A549 treated with GW870086 at 1 μM for 4 hours (cell line): ENCODE measurements at places on chromosomes 2 and 18. TPM values are rescaled to one million over a fixed set of nuclear protein-coding genes. Genes with fewer than 3 reads are reported as not detected.

Gene ALLC
- 0.08 TPM in 1 of 5 replicates, not detected in the others for total RNA-seq

Gene GCG
- total RNA-seq: not detected in 5 replicates

Gene COL6A3
- 0.08 to 0.23 TPM (median 0.14 TPM) in 5 replicates for total RNA-seq

Gene GALNT13
- 7.0 to 12.5 TPM (median 9.8 TPM) in 5 replicates for total RNA-seq

Gene VSNL1
- not detected in 5 replicates for total RNA-seq

Gene OBSL1
- 16.6 to 22.3 TPM (median 20.4 TPM) in 5 replicates for total RNA-seq

Gene FANCL
- total RNA-seq: 20.8 to 28.7 TPM (median 26.1 TPM) in 5 replicates

Gene HOXD13
- 0.16 to 0.35 TPM (median 0.19 TPM) in 5 replicates for total RNA-seq

Gene UGT1A10
- 0.07 to 0.49 TPM (median 0.11 TPM) in 4 of 5 replicates, not detected in the other for total RNA-seq

Gene NABP1
- total RNA-seq: 10.7 to 12.9 TPM (median 12.6 TPM) in 5 replicates

Gene ARHGEF4
- 7.6 to 10.6 TPM (median 10.3 TPM) in 5 replicates for total RNA-seq

Gene SERPINB3
- total RNA-seq: 0.07 to 0.13 TPM (median 0.10 TPM) in 3 of 5 replicates, not detected in the others

Gene CIB4
- total RNA-seq: 0.40 to 0.50 TPM in 2 of 5 replicates, not detected in the others

Gene ALKAL2
- total RNA-seq: not detected in 5 replicates

Gene CSRNP3
- not detected in 5 replicates for total RNA-seq

Gene LAMA1
- 0.13 to 0.30 TPM (median 0.15 TPM) in 5 replicates for total RNA-seq

Gene DYNAP
- not detected in 5 replicates for total RNA-seq

Gene INO80B
- total RNA-seq: 35.2 to 52.1 TPM (median 48.0 TPM) in 5 replicates

Gene SERPINB11
- 0.13 to 0.17 TPM (median 0.15 TPM) in 3 of 5 replicates, not detected in the others for total RNA-seq

Gene MEIS1
- 1.8 to 2.4 TPM (median 2.0 TPM) in 5 replicates for total RNA-seq

Gene REG3A
- not detected in 5 replicates for total RNA-seq

Gene IGFBP5
- 0.11 to 0.32 TPM (median 0.13 TPM) in 5 replicates for total RNA-seq

Gene PTPN2
- 18.2 to 22.2 TPM (median 20.5 TPM) in 5 replicates for total RNA-seq

Gene NETO1
- not detected in 5 replicates for total RNA-seq

Gene RASGRP3
- 0.55 to 1.2 TPM (median 0.72 TPM) in 5 replicates for total RNA-seq

Gene PLCD4
- total RNA-seq: 0.29 to 0.68 TPM (median 0.44 TPM) in 5 replicates
